ENCODE measurements at places on chromosomes 13 and 19.

- no peak for DNase-seq
Measured at GRCh38 chr19:4609878-4610511, 29.3 kb upstream of the TNFAIP8L1 start.

DNA sequence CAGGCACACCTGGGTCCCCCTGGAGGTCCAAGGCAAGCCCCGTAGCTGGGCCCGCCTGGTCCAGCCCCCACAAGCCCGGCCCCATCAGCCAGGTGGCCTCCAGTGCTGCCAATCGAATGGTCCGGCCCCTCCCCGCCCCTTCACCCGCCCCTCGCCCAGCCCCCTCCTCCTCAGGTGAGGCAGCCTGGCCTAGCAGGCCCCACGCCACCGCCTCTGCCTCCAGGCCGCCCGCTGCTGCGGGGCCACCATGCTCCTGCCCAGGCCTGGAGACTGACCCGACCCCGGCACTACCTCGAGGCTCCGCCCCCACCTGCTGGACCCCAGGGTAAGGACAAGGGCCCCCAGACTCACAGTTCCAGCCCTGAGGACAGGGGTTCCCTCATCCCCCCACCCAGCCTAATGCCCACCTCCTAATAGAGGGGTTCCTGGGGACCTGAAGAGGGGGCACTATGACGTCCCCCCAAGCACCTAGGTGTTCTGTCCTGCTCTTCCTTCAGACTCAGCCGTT lies at the start of gene HPN:
Gene HPN, plus strand, starts transcription at position 174 of the 508 bp plus-strand sequence. CDS start 786 bp downstream, outside the sequence.
- no peak for DNase-seq

GRCh38 chr19:40762754-40763470 lies 11.9 kb downstream of the SNRPA start:
- DNase-seq = no peak

DNA sequence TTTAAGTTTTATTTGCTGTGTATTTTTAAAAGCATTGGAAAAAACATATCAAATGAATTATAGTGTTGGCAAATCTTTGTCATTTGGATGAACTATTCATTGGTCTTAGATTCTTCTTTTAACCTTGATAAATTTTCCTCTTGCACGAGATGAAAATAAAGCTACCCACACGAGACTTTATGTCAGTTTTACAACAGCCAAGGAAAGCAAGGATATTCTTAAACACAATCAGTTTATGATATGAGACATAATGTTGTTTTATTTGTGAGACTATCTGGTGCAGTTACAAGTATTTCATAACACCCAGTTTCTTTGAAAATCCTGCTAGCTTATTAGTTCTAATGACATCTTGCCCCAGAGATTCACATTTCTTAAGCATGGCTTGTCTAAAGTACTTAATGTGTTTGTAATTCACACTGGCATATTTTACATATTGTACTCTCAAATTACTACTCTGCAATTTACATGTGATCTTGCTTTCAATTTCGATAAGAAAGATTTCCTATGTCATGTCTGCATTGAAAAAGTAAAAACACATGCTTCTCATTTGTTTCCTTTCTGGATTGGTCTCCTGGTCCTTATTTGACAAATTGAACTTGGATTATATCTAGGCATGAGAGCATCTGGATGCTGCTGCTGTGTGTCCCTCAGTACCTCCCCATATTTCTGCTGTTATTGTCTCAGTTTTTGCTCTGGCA lies 955.5 kb upstream of the PCDH9 start:
- DNase-seq = no peak

DNA sequence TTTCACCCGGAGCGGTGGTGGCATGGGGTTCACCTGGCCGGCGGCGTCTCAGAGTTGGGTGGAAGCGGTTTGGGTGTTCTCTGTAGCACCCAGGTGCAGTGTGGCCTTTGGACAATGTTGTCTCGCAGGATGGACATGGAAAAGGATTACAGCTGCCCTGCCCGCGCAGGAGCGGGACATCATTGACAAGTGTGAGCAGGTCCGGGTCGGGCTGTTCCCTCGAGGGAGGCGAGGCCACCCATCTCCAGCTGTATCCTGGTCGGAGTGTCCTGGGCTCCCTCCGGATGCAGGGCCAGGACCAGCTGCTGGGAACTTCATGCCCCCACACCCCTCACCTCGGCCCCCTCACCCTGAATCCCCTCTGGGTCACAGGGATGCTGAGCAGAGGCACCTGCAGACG lies 7.8 kb upstream of the ZNF14 start:
- DNase-seq = no peak

DNA sequence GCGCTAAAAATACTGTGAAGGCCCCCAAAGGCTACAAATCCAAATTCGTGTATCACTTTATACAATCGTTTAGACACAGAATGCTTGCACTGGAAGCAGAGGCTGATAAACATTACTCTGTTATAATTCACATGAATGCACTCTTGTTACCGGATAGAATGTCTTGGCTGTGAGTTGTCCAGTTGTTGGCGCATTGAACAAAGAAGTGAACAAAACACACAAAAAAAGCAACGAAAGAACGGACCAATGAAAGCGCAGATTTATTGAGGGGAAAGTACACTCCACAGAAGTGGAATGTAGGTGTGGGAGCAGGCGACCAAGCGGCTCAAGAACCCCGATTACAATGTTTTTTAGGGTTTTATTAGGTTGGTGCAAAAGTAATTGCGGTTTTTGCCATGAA lies 529 bp upstream of the ZNF418 start:
- no peak for DNase-seq

DNA sequence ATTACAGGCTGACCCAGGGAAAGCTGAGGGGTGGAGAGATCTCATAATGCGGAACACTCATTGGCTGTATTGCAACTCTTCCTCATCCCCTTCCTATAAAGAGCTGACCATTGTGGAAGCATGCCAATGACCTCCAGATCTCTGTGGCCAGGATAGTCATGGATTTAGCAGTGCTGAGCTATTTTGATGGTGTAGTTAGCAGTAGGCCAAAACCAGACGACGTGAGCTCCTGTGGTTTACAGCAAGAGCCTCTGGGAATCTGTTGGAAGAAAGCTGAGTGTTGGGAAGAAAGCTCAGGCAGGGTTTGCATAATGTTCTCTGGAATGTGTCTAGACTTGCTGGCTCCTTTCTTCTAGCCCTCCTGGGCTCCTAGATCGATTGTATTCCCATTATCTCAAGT lies 187.5 kb upstream of the GPC6 start:
- DNase-seq = no peak

- DNase-seq = no peak
Measured at GRCh38 chr19:47073574-47073973, 25.1 kb upstream of the TMEM160 start.

- DNase-seq = no peak
Measured at GRCh38 chr13:32320528-32320927, 5.2 kb downstream of the BRCA2 start.

GRCh38 chr19:9854282-9854846 lies 19.2 kb downstream of the PIN1 start:
- DNase-seq = no peak

GRCh38 chr19:1355568-1356507 lies 27.9 kb upstream of the NDUFS7 start:
- no peak for DNase-seq

Measured in stimulated activated effector memory CD8-positive, alpha-beta T cell treated with anti-CD3 and anti-CD28 coated beads, Interleukin-12 subunit alpha, Interleukin-12 subunit beta, amount 100 ng/mL, for 72 hours (primary cell).